A549 (cell line): ENCODE measurements at places on chromosomes 4 and X.

DNA sequence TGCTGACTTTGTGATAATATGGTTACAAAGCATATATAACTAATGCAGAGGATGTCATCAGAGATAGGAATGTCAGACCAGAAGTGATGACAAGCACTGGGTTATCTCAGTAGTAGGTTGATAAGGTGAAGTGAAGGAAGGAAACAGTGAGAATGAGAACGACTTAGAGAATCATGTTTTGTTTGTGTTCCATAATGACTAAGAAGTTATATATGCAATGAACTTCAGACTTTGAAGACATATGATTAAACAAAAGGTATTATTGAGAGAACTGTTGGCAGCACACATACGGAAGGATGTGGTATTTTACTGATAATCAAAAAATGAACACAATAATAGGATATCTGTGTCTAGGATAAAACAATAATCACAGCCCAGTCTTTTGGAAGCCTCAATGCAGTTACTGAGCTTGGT, 18.3 kb upstream of the HHIP start:
- DNase-seq = no peak

DNA sequence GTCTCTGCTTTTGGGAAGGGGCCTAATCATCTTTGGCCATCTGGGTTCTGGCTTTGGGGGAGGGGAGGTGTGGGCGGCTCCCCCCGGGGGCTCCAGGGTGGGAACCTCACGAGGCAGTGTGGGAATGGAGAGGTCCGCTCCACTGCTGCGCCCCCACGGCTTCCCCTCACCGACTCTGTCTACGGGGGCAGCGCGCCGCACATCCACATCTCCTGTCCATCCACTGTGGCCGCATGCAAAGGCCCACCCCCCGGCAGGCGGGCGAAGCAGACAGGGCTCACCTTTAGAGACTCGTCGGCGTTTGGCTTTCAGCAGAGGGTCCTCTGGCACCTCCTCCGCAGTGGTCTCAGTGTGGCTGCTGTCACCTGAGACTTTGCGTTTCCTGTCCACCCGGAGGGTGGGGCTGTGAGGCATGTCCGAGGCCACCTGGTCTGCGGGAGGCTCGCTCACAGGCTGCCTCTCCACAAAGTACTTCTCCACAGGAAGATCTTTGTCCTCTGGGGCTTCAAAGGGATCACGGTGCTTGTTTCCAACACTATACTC, 33.6 kb downstream of the BCOR start:
- DNase-seq = no peak

DNA sequence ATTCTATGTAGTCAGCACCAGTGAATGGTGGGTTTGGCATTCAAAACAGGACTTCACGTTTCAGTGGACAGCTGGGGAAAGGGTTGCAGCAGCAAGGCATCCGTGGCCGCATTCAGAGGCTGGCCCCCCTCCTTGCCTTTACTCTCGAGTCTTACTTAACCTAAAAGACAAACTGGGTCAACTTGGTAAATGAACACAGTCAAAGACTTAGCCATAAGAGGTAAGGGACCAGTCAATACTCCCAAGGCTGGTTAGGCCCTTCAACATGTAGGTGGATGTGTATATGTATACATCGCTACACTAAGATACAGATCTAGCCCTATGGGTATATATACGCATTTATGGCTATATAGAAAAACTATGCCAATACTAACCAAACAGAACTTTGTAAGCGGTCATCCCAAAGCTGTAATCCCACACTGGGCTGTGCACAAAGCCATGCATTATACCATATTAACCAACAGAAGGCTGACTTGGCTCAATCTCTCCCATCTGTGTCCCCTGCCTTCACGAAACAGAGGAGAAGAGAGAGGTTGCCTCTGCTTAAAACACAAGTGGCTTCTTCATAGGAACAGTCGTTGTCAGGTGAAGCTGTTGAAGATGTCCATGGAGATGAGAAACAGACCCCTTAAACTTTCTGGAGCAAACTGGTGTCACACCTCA, 61.9 kb downstream of the TSC22D3 start:
- no peak for DNase-seq

DNA sequence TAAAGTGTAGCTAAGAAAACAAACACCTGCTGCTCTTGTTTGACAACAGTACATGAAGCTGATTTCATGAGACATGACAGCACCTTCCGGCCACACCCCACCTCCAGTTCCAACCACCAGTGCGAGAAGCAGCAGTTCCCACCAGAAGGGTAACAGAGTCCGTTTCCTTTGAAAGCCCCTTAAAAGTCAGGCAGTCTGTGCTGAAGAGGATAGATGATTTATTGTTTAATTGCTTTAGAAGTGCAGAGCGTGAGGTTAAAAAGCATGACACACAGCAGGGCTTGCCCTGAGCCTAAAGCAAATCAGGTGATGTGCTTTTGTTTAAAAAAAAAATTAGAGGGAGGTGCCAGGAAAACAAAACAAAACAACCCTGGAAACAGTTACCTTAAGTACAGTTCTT, 82.6 kb downstream of the HADH start:
- no peak for DNase-seq

DNA sequence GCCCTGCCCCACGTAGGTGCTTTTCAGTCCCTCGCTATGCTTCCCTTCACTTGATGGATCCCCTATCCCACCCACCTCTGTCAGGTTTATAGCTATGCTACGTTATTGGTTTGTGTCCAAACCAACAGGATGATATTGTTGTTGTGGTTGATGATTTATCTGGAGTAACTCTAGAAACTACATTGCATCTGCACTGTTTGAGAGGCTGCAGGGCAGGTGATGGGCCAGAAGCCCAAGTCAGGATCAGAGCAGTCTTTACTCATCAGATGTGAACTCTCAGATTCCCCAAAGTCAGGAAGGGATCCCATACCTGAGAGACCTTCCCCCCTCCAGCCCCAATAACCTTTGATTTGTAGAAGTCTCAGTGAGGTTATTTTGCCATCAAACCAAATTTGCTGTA, 34.7 kb downstream of the ARX start:
- no peak for DNase-seq

DNA sequence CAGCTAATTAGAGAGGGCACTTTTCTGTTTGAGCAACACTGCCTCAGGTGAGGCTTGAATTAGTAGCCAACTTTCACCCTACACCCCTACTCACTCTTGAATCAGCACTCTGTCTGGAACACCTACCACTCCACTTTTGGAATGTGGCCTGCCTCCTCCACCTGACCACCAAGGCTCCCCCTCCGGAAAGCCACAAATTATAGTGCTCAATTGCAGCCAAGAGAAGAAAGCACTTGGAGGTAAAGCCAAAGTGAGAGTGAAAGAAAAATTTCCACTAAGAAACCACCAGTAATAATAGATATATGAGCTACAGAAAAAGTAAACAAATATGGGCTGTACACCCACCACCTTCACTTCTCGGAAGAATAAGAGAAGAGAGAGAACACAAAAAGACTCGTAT, 41.1 kb downstream of the PPP3CA start:
- DNase-seq = no peak

DNA sequence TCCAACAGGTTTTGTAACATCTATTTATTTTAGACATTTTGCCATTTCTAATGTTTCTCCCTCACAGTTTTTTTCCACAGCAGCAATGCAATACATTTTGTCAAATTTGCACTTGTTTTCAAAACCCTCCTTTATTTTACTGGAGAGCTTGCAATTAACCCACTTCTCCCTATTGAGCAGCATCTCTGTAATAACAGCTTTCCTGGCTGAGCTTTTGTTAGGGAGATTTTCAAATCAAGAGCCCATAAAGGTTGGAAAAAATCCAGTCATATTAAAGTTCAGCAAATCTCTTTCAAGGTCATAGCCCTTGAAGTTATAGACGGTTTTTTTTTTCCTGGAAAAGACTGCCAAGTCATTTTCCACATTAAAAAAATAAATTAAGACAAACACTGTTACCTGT, 450.6 kb upstream of the TENM3 start:
- DNase-seq = no peak

GRCh38 chrX:101550362-101550750, at the start of gene ARMCX1:
Gene ARMCX1, plus strand, starts transcription at chrX:101550547. Its CDS starts 2,384 bp downstream, at chrX:101552931.
- peak; percentile 11 for DNase-seq

DNA sequence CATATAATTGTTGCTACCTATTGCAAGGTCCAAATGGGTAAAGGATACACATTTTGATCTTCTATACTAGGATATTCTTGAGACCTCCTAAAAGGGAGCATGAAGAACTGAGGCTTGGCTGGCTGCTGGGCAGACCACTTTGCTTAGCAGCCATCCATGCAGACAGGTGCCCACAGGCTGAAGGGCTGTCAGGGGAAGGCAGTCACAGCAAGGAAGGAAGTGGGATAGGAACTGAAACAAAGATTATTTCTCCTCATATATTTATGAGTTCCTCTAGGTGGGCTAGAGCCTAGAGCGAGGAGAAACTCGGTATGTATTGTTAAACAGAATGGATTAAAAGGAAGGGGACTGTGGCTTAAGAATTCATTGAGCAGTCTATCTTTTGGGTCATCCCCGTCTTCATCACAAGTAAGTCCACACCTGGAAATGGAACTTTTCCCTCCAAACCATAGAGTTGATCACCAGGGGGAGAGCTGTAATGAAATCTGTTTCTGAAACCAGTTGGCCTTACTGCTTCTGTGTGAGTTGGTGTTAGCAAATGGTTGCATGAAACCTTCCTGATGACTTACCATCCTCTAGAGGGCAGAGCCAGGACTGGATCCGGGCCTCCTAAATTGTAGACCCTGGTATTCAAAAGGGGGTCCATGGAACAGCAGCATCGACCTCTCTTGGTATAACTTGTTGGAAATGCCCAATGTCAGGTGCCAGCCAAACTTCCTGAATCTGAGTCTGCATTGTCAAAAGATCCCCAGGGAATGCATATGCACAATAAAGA, 42.3 kb downstream of the AFF2 start:
- no peak for DNase-seq

DNA sequence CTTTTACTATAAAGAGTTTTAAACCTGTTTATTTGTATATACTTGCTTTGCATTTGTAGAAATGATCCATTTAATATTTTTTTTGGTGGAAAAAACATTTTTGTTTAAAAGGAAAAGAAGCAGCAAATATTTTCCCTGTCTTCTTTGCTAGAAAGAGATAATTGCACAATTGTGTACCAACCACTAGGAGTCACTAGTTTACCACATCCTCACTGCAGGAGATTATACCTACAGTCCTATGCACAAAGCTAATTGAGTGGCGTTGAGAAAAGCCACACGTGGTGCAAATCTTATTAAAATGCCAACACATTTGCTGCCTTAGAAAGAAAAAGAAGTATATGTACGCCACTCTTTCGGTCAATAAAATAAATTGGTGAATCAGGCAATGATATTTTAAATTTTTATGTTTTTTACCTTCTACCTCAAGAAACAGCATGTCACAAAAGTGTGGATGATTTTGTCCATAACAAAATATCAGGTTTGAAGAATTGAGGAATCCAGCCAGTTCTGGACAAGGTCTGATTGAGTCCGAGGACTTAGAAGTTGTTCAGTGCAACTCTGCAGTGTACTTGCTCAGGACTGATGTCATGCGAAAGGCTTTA, 102.9 kb downstream of the GRXCR1 start:
- peak; percentile 11 for DNase-seq

- no peak for DNase-seq
These were observed 345.3 kb downstream of the MAPK10 start for GRCh38 chr4:86014599-86014998.

DNA sequence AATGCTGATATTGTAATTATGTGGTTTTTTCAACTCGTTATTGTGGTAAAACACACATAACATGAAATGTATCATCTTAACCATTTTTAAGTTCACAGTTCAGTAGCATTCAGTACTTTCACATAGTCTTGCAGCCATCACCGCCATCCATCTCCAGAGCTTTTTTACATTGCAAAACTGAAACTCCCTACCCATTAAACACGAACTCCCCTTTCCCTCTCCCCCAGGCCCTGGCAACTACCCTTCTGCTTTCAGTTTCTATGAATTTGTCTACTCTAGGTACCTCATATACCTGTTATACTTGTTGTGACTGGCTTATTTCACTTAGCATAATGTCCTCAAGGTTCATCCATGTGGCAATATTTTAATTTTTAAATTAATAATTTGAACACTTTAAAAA, 380.6 kb downstream of the MAPK10 start:
- DNase-seq = no peak
